ENCODE measurements at places on chromosomes 12 and 14. TPM values are rescaled to one million over a fixed set of nuclear protein-coding genes. Genes with fewer than 3 reads are reported as not detected.

- H3K27me3 ChIP-seq, result no peaks in the 10 kb centered on the region
- no peak for DNase-seq
- no peak overlapping the region for H3K27ac ChIP-seq
- H3K4me1 ChIP-seq, result no peaks in the 10 kb centered on the region
- no peak overlapping the region for H3K4me3 ChIP-seq
- H3K36me3 ChIP-seq, result no peaks in the 10 kb centered on the region
Observed at GRCh38 chr14:64074961-64075612, 219.1 kb downstream of the ESR2 start.

- no peak overlapping the region for H3K4me3 ChIP-seq
- no peaks in the 10 kb centered on the region for H3K4me1 ChIP-seq
- DNase-seq, result no peak
Observed at GRCh38 chr12:26823390-26823789, 9.6 kb downstream of the ITPR2 start.

DNA sequence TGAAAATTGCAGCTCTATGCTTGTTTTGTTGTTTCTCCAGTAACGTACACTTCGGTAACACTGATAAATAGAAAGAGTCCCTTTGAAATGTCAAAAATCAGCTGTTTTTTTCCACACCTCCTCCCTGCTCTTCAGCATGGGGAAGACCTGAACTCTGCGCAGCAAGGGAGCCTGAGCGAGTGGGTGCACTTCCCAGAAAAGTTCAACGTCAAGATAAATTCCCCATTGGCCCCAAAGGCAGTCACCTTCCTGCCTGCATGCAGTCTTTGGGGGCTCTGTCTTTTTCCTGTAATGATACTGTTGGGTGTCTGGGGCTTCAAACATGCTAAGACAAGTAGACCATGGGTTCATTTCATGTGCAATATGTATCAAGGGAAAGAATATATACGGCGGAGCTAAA lies 8.8 kb upstream of the FOXG1 start:
- H3K27me3 ChIP-seq, result peaks cover 84% of the 10 kb centered on the region
- DNase-seq, result no peak
- H3K27ac ChIP-seq, result no peak overlapping the region
- H3K4me3 ChIP-seq, result no peak overlapping the region

Gene SOX5
- 26.4 TPM for total RNA-seq

- H3K27me3 ChIP-seq, result no peaks in the 10 kb centered on the region
- no peaks in the 10 kb centered on the region for H3K36me3 ChIP-seq
- H3K4me1 ChIP-seq, result no peaks in the 10 kb centered on the region
- H3K4me3 ChIP-seq, result no peak overlapping the region
- DNase-seq, result no peak
Observed at GRCh38 chr12:79514730-79515529, 175.8 kb downstream of the PAWR start.

GRCh38 chr14:67735336-67736147 lies 33.9 kb downstream of the RDH12 start:
- H3K36me3 ChIP-seq, result no peaks in the 10 kb centered on the region
- H3K4me3 ChIP-seq, result no peak overlapping the region
- no peaks in the 10 kb centered on the region for H3K27me3 ChIP-seq
- DNase-seq, result no peak
- no peak overlapping the region for H3K27ac ChIP-seq
- peaks cover 4% of the 10 kb centered on the region for H3K4me1 ChIP-seq

Gene KRT78
- not detected for total RNA-seq

Data from hepatocyte (in vitro differentiated cells).